ENCODE measurements at places on chromosomes 1 and 21.
A peak's percentile ranks its signal among the peaks of the same experiment; 100 is the strongest.

DNA sequence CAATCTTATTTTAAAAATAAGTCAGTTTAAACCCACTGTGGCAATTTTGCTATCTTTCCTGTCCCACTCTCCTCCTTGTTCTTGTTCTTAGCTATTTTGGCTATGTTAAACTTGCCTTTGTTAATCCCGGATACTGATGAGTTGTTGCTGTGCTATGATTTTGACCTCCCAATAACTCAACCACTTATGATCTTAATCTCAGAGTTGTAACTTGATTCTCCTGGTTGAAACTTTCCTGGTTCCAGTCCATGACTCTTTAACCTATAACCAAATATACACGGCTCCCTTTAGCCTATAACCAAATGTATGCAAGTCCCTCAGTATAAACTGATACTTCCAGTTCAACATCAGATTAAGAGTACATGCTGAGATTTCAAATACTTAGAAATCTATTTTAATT is 15.6 kb upstream of the ACADM start:
- DNase-seq = no peak

- DNase-seq = no peak
These were observed 42.5 kb downstream of the TMED5 start for GRCh38 chr1:93137604-93138292.

- no peak for DNase-seq
These were observed 7.4 kb upstream of the AADACL3 start for GRCh38 chr1:12708396-12709090.

GRCh38 chr21:37764691-37765090 is 151.6 kb downstream of the KCNJ6 start:
- DNase-seq = no peak

DNA sequence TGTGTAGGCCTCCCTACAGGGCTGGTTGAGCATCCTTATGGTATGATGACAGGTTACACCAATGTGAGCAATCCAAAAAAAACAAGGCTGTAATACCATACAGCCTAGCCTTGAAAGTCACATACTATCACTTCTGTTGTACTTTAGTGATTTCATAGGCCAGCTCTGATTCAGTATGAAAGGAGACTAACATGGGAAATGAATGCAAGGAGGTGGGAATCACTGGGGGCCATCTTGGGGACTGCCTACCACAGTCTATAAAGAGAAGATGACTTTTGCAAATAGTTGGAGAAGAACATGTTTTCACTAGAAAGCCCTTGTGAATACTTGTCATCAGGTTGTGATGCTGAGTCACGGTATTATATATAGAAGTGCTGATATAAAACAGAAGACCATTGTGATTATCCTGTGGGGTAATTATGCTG is 270.7 kb downstream of the S1PR1 start:
- no peak for DNase-seq

- DNase-seq = peak; percentile 84
These were observed 43.3 kb downstream of the PTPRC start for GRCh38 chr1:198681831-198682759.

DNA sequence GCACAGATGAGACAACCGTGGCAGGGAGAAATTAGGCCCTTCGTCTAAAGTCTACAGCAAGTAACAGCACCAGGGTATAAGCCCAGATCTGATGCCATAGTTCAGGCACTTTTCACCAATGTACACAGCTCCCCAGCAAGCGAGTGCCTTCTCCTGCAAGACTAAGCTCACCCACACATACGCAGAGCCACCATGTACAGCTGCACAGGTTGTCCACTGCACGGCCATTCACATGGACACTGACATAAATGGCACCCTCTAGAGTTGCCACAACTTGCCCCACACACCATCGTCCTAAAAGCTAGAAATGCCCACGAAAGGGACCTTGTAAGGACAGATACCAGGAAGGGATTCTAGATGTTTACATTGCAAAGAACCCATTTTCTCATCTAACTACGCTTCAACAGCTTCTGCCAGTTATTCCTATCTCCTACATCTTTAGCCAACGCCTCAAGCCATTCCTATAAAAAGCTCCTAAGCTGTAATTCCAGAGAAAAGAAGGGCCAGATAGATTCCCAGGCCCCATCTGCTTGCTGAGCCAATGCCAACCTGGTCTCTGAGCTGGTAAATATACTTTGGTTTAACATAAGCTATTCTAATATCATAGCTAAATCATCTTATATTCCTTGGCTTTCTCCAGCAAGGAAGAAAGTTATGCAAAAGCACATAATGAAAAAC is 174.0 kb upstream of the KAZN start:
- DNase-seq = no peak

DNA sequence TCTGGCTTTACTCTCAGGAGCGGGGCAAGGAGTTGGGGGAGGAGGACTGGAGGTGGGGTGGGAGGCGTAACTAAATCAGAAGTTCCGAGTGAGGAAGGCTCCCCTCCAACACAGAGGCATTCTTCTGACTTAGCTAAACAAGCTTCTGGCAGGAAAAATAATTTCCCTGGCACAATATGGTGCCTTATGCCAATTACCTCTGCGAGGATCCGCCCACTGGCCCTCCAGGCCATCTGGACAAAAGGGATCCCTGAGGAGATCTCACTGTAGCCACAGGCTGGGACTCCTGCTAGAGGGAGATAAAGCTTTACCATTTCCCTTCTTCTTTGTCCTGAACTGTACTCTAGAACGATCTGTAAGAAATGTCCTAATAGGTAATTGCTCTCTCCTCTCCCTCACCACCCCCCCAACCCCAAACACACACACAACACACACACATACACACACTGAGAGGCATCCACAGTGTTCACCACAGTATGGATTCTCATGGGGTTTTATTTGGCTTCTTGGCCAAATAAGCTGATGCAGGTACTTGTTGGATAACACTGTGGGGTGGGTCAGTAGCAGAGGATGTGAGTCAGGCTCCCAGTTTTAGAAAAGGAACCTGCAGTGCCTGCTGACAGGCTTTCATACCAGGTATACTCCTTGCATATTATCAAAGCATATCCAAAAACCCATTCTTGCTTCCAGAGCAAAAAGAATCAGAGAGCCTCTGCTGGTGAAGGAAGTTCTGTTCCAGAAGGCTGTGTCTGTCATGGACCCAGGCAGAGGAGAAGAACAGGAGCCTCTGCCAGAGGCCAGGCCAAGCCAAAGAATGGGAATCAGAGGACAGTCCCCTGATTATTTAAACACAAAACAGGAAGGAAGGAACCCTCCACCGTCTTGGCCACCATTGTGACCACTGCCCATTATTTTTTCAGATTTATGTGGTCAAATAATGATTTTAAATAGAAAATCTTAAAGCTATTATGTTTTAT is 169.1 kb downstream of the C1orf21 start:
- no peak for DNase-seq

DNA sequence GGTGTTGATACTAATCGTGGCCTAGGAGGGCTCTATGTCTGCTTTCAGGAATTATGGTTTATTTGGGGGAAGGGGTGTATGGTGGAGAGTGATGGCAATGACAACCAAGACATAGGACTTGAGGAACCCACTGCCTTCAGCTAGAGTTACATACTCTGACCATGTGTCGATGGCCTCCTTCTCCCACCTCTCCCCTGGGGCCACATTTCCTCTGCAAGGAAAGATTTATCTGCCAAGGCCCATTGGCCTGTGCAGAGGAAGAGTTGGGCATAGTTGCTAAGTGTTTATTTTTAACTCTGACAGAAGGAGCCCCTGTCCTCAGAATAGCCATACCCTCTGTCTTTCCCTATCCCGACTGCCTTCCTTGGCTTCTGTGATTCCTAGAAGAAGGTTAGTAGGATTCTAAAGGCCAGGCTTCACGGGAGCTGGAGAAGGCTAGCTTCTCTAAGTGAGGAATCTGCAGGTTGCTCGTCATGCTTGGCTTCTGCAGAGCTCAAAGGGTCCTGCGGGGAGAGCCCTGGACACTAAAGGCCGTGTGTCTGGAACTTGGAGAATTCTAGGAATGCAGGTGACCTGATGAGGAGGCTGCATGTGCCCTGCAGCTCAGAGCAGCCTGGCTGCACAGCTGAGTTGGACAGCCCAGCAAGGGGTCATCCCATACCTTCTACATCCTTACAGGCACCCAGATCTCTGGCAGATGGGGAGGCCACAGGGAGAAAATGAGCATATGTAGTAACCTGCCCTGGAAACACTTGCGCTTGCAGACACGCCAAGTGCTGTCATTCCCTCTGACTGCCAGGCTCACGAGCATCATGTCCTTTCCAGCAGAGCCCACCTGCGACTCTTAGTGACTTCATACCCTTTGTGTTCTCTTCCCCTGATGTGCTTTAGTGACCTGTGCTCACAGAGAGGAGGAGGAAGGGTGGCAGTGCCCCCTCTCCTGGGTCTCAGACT is 9.7 kb downstream of the MAPKAPK2 start:
- no peak for DNase-seq

DNA sequence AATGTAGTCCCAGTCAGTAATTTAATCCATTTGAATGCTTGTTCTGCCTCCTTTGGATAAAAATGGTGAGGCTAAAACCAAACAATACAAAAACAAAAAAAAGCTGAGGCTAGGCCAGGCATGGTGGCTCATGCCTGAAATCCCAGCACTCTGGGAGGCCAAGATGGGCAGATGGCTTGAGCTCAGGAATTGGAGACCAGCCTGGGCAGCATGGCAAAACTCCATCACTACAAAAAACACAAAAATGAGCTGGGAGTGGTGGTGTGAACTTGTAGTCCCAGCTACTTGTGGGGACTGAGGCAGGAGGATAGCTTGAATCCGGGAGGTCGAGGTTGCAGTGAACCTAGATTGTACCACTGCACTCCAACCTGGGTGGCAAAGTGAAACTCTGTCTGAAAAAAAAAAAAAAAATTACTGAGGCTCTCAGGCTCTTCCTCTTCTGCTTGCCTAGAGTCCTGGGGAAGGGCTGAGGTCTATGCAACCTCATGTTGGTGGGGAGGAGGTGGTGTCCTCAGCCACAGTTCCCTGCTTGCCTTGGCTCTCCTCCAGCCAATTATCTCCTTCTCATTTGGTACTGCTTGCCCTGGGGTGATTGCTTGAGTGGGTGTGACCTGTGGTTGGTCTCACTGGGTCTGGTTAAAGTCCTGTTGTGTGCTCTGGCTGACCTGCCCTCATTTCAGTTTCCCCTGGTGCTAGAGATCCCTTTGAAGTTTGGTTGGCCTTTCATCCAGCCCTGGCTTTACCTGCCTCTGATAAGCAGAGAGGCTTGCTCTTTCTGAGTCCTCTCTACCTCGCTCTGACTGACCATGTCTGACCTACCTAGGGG is 20.9 kb downstream of the S1PR1 start:
- no peak for DNase-seq

GRCh38 chr21:19523061-19523460 is 1119.5 kb upstream of the TMPRSS15 start:
- no peak for DNase-seq

GRCh38 chr1:174659823-174660222 is 212.1 kb downstream of the GPR52 start:
- DNase-seq = no peak

- DNase-seq = no peak
These were observed 1.4 kb downstream of the DSCAM start for GRCh38 chr21:40845441-40845995.

DNA sequence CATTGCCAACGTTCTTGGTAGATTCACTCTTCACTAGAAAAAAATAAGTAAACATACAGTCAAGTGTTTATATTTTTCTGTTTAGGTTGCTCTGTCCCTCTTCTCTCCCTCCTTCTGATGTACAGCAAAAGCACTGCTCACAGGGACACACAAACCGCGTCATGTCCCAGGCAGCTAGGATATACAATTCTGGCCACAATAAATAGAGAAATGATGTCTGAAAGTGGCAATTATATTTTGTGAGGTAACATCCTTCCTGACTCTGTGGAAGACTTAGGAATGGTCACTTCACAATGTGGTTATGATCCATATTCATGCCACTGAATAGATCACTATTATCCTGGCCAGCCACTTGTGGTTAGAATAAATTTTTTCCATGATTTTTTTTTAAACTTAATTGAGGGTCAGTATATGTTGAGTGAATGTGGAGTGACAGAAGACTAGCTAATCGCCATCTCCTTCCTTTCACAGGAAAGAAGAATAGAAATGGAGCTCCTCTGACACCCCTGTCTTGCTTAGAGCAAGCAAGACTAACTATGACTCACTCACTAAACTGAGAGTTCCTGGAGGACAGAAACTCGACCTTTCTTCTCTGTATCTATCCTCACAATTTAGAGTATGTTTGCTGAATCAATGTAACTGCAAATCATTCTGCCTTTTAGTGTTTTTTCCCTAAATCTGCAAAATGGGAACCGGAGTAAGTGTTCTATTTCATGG is 54.0 kb downstream of the ZNHIT6 start:
- DNase-seq = no peak

- DNase-seq = no peak
These were observed 1153.1 kb upstream of the B3GALT2 start for GRCh38 chr1:194339471-194339870.

- DNase-seq = no peak
These were observed 24.6 kb upstream of the NEK7 start for GRCh38 chr1:198132060-198132781.

GRCh38 chr1:211113566-211113965 is 20.4 kb downstream of the KCNH1 start:
- DNase-seq = no peak

DNA sequence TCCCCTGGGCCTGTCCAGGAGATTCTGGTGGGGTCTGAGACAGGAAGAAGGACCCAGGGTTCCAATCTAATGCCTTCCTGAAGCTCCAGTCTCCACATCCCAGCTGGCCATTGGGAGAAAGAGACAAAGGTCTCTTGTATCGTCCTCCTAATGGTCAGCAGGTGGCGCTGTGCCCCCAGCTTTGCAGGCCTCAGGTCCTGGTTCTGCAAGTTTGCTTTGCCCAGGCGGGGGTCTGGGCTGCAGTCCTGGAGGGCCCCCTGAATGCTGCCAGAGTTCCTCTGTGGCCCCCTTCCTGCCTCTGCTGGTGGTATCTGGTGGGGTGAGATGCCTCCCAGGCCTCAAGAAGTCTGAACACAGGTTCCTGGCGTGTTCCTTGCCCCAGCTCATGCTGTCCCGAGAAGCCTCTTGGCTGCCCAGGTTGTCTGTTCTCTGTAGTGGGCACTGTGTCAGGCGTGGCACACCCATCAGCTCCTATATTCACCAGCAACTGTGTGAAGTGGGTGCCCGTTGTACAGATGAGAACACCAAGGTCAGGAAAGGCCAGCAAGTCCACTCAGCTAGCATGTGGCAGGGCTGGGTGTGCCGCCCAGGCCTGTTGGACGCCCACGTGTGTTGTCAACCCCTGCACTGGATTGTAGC is 33.8 kb upstream of the CSF3R start:
- DNase-seq = no peak

DNA sequence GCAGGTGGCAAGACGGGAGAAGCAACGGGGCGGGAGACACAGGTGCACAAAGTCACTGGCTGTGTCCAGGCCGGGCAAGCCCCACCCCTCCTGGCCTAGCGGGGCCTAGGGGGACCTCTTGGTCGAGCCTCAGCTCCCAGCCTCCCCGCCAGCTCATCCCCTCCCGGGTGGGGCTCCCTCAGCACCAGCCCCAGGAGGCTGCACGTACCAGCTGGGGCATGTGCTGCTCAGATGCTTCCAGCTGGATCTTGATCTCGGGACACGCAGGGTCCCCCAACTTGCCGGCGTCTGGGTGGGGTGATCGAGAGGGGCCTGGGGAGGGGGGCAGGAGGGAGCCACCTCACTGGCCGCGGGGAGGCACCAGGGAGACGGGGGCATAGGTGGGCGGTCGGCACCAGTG is 71.4 kb downstream of the RAP1GAP start:
- no peak for DNase-seq
